ENCODE measurements at places on chromosomes 16 and 17. TPM values are rescaled to one million over a fixed set of nuclear protein-coding genes. Genes with fewer than 3 reads are reported as not detected.

DNA sequence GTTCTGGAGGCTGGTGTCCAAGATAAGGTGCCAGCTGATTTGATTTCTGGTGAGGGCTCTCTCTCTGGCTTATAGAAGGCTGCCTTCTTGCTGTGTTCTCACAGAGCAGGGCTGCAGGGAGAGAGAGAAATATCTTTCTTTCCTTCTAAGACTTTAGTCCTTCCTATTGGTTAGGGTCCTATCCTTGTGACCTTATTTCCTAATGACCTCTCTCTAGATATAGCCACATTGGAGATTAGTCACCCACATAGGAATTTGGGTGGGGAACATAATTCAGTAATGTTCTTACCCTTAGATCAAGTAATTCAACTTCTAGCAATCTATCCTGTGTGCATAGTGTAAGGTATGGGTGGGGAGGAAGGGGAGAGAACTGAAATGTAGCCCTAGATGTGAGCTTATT is 18.0 kb upstream of the ABCA5 start:
- DNase-seq = no peak

GRCh38 chr16:87791295-87792204 is 25.8 kb upstream of the KLHDC4 start:
- DNase-seq = no peak

DNA sequence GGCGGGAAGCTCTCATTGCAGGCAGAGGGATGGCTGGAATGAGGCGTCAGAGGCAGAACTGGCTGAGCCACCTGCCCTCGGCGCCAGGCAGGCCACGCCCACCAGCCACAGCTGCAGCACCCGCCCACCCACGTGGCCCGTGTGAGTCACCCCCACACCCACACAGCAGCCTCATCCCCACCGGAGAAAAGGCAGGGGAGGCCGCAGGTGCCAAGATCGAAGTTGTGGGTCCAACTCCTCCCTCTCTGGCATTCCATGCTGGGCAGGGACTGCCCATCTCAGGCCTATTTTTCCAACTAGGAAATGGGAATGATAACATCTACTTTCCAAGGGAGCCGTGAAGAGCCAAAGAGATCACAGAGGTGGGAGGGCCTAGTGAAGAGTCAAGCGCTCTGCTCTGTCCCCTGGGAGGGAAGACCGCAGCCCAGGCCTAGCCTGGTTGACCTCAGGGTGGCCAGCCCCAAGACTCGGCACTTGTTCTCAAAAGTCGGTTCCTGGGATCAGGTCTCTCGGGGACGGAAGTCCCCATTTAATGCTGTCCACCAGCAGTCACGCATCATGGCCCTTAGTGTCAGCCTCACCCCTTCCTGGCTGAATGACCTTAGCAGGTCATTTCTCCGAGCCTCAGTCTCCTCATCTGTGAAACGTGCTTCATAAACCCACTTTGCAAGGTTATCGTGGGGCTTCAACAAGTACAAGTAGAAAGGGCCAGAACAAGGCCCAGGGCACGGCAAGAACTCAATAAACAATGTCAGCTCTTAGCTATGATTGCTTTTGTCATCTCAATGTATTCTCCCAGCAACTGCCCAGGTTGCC is at the start of gene TRPV3:
Gene TRPV3 (minus strand): TSS at position 45 of the 816 bp plus-strand sequence. CDS start 2,962 bp downstream, outside the sequence.
- DNase-seq = no peak

GRCh38 chr17:28904800-28905199 is 1.9 kb upstream of the DHRS13 start:
- no peak for DNase-seq

USP43 gene
- total RNA-seq = not detected

GRCh38 chr17:67998466-67998865 is 2.2 kb upstream of the C17orf58 start:
- no peak for DNase-seq

DNA sequence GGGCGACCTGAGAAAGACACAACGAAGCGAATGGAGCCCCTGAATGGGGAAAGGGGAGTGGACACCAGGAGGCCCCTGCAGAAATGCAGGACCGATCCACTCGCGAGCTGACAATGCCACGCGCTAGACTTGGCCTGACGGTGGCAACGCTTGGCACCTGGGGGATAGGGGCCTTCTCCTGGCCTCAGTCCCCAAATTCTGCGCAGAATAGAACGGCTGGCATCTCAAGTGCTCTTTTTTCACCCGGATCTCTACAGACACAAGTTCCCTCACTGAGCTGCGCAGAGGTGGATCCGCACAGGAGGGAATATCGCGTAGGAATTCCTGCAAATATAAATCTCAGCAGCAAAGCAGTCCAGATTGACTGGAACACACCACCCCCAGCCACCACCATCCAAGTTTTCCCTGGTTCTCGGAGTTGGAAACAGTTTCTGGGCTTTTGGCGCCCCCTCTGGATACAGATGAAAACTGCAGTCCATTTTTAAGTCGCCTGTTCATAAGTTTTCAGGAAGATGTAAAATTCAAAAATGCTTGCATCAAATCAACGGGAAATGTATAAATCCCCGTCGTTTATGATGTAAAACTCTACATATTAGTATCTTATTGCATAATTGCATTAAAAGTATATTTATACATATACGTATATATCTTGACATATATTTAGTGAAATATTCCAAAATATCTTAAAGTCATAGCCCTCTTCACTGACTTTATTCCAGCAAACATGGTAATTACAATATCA is 2.3 kb upstream of the SOX9 start:
- no peak for DNase-seq

DNA sequence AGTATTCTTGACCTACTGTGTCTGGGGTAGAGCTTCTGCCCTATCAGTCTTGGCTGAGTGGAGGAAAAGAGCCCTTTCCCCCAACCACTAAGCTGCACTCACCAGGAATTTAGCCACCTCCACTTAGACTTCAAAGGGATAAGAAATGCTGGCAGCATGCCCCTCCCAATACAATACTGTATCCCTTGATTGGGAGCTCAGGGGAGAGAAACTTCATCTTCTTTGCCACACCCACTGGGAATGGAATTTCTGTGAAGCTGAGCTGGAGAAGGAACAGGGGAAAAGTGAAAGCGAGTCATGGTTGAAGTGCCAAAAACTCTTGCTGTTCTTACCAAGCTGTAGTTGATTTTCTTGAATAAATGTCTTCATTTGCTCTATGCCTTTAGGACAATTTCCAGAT is 68.8 kb downstream of the CEP112 start:
- DNase-seq = no peak

WDR81 gene
- 7.2 TPM for total RNA-seq

SLC16A6 gene
- total RNA-seq = 0.19 TPM

KCNAB3 gene
- 0.43 TPM for total RNA-seq

DNA sequence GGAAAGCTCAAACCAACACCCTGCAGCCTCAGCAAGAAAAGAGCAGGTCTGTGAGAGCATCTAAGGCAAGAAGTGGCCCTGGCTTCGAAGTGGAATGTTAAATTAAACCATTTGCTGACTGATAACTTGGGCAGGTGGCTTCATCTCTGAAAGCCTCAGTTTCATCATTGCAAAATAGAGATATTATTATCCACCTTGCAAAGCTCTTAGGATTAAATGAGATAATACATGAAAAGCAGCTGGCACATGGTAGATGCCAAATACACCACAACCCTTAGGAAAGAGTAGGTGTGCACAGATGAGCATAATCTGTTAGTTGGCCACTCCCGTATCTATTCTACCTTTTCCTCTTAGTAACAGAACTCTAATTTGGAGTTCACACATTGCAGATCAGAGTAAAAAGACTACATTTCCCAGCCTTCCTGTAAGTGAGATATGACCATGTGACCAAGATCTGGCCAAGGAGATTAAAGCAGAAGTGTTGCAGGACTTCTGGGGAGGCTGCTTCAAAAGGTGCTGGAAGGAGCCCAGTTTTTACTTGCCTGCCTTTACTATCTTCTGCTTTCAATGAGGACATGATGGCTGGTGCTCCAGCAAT is 288.7 kb downstream of the SOX9 start:
- DNase-seq = no peak

- no peak for DNase-seq
Measured at GRCh38 chr16:81096715-81097208, 567 bp upstream of the GCSH start.

MPP2 gene
- total RNA-seq = 13.8 TPM

DNA sequence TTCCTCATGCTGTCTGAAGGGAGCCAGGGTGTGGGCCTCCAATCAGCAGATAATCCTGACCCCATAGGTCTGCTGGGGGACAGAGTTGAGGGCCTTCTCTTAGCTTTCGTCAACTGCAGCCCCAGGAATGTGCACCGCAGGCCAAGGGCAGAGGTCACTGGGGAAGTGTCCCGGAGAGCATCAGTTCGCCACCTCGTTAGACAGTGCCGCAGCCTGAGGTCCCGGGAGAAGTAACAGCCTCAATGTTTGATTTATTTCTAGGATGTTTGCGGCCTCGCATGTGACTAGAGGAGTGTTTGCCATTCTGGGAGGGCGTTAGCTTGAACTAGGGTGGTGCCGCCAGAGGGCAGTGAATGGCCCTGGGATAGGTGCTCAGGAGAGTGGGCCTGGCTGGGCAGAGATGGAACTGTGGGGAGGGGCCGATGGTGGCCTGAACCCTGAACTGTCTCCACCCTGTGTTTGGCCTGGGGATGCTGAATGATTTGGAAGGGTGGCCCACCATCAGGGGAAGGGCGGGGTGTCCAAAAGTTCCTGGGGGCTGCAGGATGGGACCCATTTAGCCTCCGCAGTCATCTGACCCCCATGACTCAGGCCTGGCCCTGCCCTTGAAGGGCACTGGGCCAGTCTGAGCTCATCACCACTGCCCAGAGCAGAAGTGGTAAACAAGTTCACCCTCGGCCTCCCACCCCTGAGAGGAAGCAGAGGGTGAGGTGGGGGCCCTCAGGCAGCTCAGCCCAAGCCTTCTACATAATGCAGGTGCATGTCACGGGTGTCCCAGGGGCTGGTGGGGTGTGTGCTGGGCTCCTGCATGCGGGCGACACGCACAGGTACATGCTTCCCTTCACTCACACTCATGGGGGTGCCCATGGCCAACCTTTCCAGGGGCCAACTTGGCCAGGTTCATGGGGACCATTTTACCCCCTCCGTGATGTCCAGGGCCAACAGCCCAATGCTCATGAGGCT is 12.4 kb upstream of the TAC4 start:
- no peak for DNase-seq

- DNase-seq = no peak
Measured at GRCh38 chr17:18028952-18029540, 9.9 kb downstream of the ATPAF2 start.

DNA sequence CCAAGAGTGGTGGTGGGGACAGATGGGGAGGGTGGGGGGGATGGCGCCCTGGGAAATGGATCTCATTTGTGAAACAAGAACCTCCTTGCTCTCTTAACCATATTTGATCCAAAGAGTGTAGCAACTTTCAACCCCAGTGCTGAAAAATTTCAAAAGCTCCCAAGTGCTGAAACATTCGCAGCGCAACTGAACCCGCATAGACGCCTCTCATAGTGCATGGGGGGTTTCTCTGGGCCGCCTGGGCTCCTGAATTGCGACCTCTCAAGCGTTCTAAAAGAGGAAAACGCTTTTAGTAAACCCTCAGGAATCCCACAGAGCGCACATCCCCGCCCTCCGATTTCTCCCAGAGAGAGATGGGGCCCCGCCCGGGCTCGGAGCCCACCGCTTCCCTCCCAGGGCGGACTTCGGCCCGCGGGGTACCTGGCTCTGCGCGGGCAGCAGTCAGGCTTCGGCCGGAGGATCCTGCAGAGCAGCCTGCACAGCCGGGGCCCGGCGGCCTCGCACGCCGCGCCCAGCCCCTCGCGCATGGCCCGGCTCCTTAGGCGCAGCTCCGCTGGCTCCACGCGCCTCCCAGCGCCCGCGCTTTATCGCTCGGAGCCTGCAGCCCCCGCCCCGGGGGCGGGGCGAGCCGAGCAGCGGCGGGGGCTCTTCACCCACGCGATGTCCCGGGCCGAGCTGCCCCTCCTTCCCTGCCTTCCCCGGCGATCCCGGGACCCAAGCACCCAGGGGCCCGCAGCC is 7.0 kb downstream of the NOS2 start:
- no peak for DNase-seq

Data from cardiac septum (tissue), 1 donor.